ENCODE measurements at places on chromosomes 16 and 17. TPM values are rescaled to one million over a fixed set of nuclear protein-coding genes. Genes with fewer than 3 reads are reported as not detected.

DNA sequence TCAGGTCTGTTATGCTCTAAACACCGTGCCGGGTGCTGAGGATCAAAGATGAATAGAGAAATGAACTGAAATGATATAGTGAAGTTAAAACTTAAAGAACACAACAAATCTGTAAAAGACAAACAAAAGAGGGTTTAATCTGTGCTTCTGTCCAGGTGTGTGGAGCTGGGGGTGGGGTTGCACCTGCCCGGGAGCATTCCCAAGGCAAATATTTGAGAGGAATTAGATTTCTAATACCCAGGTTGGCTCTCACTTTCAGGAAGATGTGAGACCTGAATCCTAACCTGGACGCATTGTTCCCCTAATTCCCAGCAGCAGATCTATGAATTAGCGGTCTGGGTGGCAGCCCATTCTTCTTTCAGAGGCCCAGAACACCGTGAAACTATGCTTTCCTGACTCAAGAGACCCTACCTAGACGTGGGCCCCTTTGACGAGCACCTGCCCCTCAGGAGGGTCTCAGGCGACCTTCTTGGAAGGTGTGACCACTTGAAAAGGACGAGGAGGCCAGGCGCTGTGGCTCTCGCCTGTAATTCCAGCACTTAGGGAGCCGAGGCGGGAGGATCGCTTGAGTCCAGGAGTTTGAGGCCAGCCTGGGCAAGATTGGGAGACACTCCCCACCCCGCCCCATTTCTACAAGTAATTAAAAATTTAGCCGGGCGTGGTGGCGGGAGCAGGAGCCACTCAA lies 677 bp upstream of the RANGRF start:
- H3K27ac ChIP-seq: no peak overlapping the region
- peak overlapping the region; percentile 59 for H3K4me3 ChIP-seq
- peaks cover 7% of the 10 kb centered on the region for H3K4me1 ChIP-seq
- no peaks in the 10 kb centered on the region for H3K27me3 ChIP-seq
- no peaks in the 10 kb centered on the region for H3K36me3 ChIP-seq

ARHGDIG gene
- not detected for total RNA-seq

GRCh38 chr17:82217530-82218204 lies 5.0 kb upstream of the CCDC57 start:
- no peaks in the 10 kb centered on the region for H3K4me1 ChIP-seq
- peaks cover 37% of the 10 kb centered on the region for H3K27me3 ChIP-seq
- H3K27ac ChIP-seq: no peak overlapping the region
- H3K36me3 ChIP-seq: no peaks in the 10 kb centered on the region
- no peak for DNase-seq
- no peak overlapping the region for H3K4me3 ChIP-seq

MYH3 gene
- 0.36 TPM for total RNA-seq

ABCA8 gene
- not detected for total RNA-seq

DNA sequence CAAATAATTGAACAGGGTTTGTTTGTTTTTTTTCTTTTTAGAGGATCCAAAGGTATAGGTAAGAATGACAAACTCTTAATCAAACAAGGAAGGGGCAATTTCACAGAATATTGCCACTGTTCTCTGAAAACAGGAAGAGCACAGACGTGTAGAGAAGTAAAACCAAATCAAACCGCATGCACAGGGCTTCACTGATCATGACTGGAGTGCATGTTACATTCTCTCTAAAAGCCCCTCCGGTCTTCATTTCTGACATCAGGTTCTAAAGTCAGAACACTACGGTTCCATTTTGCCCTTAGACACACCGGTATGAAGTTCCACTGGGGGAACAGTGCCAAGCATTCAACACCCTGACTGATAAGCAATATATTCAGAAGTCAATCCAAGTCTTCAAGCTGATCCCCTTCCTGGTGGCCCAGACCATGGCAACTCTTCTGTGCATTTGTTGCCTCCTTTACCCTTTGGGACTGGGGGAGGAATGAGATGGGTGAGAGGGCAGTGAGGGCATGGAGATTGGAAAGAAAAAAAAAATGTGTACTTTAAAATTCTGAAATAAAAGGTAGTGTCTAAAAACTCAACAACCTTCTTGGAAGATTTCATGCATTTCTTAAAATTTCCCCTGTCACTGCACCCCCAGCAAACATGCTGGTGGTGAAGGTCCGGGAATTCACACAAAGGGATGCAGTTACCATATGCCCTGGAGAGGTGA lies 1.4 kb downstream of the MMD start:
- peaks cover 13% of the 10 kb centered on the region for H3K4me1 ChIP-seq
- H3K36me3 ChIP-seq: peaks cover 4% of the 10 kb centered on the region
- H3K27me3 ChIP-seq: no peaks in the 10 kb centered on the region
- H3K27ac ChIP-seq: no peak overlapping the region
- no peak for DNase-seq
- H3K4me3 ChIP-seq: peak overlapping the region; percentile 80

DNA sequence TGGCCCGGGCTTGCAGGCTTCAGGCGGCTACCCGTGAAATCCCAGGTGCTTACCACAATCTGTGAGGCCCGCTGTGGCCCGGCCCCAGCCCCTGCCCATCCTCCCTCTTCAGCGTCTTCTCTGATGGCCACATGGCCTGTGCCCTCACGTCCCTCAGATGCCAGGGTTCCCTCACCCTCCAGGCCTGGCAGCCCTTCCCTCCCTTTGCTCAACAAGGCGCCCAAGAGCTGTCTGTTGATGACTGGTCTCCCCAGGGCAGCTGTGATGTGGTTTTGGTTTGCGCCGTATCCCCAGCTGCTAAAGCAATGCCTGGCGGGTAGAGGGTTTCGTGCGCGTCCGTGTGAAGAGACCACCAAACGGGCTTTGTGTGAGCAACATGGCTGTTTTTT lies 35.1 kb downstream of the PMM2 start:
- peak overlapping the region; percentile 93 for H3K27ac ChIP-seq
- DNase-seq: no peak
- no peak overlapping the region for H3K4me3 ChIP-seq
- H3K27me3 ChIP-seq: no peaks in the 10 kb centered on the region
- no peaks in the 10 kb centered on the region for H3K36me3 ChIP-seq
- peaks cover 26% of the 10 kb centered on the region for H3K4me1 ChIP-seq

AANAT gene
- total RNA-seq: not detected

- no peaks in the 10 kb centered on the region for H3K27me3 ChIP-seq
- no peak within 1 kb of the TSS for H3K4me3 ChIP-seq
- DNase-seq: peak; percentile 45
- H3K36me3 ChIP-seq: no peaks in the 10 kb centered on the region
- peaks cover 5% of the 10 kb centered on the region for H3K4me1 ChIP-seq
- no peak within 1 kb of the TSS for H3K27ac ChIP-seq
These were observed at the start of gene TRPV2 for GRCh38 chr17:16415031-16415924. TRPV2 (plus strand) TSS chr17:16415571; CDS start chr17:16417669, 2,098 bp downstream.

SLC4A1 gene
- total RNA-seq: not detected

GRCh38 chr16:50967827-50968612 lies 183.1 kb downstream of the SALL1 start:
- no peak overlapping the region for H3K4me3 ChIP-seq
- no peaks in the 10 kb centered on the region for H3K27me3 ChIP-seq
- no peaks in the 10 kb centered on the region for H3K36me3 ChIP-seq
- no peak for DNase-seq
- H3K27ac ChIP-seq: no peak overlapping the region
- H3K4me1 ChIP-seq: no peaks in the 10 kb centered on the region

- H3K27me3 ChIP-seq: peaks cover 3% of the 10 kb centered on the region
- no peaks in the 10 kb centered on the region for H3K36me3 ChIP-seq
- no peaks in the 10 kb centered on the region for H3K4me1 ChIP-seq
- no peak overlapping the region for H3K27ac ChIP-seq
These were observed 94.1 kb downstream of the TMEM132E start for GRCh38 chr17:34673516-34673915.

DNA sequence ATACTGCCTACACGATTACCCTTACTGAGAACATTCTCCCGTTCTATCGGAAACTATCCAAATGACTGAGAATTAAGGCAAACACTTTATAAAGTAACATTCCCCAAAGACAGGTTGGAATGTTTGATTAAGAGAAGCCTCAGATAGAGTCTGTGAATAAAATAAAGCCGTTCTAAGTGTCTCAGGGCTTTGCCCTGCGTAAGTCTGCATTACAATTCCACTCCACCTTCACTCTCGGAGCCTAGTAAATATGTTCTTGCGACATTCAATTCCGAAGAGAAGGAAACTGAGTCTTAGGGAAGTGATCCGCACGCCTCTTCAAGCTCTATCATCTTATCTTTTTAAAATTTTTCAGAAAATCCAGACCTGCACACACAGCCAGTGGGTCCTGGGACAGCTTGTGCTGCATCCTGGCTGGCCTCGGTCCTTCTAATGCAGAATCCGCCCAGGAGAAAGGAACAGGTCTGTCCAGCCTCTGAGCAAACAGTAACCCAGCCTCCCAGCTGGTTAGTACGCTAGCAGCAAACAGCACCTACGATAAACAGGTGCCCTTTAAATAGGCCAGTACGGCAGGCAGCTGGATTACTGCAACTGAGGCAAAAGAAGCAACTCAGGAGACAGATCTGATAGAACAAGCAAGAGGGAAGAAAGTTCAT lies 254.1 kb upstream of the IRX3 start:
- H3K4me1 ChIP-seq: peaks cover under 1% of the 10 kb centered on the region
- no peaks in the 10 kb centered on the region for H3K27me3 ChIP-seq
- H3K4me3 ChIP-seq: no peak overlapping the region
- H3K27ac ChIP-seq: no peak overlapping the region
- no peaks in the 10 kb centered on the region for H3K36me3 ChIP-seq
- DNase-seq: no peak

GRCh38 chr16:25177831-25178688 lies 38.7 kb upstream of the AQP8 start:
- no peaks in the 10 kb centered on the region for H3K4me1 ChIP-seq
- DNase-seq: no peak
- no peak overlapping the region for H3K27ac ChIP-seq
- no peak overlapping the region for H3K4me3 ChIP-seq
- H3K36me3 ChIP-seq: peaks cover 4% of the 10 kb centered on the region

ZNF213 gene
- 1.3 TPM for total RNA-seq

SYNGR3 gene
- 4.4 TPM for total RNA-seq

- no peak overlapping the region for H3K27ac ChIP-seq
- DNase-seq: peak; percentile 78
- H3K4me3 ChIP-seq: no peak overlapping the region
- H3K36me3 ChIP-seq: no peaks in the 10 kb centered on the region
- peaks cover 43% of the 10 kb centered on the region for H3K27me3 ChIP-seq
- H3K4me1 ChIP-seq: peaks cover 13% of the 10 kb centered on the region
These were observed 6.8 kb downstream of the KIFC3 start for GRCh38 chr16:57795431-57795878.

GRCh38 chr16:86427433-86427851 lies 82.9 kb upstream of the FOXF1 start:
- no peak overlapping the region for H3K27ac ChIP-seq
- H3K36me3 ChIP-seq: no peaks in the 10 kb centered on the region
- H3K4me3 ChIP-seq: no peak overlapping the region
- H3K27me3 ChIP-seq: no peaks in the 10 kb centered on the region

- H3K4me3 ChIP-seq: no peak overlapping the region
- H3K27ac ChIP-seq: no peak overlapping the region
- H3K4me1 ChIP-seq: peaks cover 6% of the 10 kb centered on the region
- peaks cover 5% of the 10 kb centered on the region for H3K36me3 ChIP-seq
- H3K27me3 ChIP-seq: no peaks in the 10 kb centered on the region
- DNase-seq: no peak
These were observed 58.5 kb downstream of the KNOP1 start for GRCh38 chr16:19659554-19659953.

DNA sequence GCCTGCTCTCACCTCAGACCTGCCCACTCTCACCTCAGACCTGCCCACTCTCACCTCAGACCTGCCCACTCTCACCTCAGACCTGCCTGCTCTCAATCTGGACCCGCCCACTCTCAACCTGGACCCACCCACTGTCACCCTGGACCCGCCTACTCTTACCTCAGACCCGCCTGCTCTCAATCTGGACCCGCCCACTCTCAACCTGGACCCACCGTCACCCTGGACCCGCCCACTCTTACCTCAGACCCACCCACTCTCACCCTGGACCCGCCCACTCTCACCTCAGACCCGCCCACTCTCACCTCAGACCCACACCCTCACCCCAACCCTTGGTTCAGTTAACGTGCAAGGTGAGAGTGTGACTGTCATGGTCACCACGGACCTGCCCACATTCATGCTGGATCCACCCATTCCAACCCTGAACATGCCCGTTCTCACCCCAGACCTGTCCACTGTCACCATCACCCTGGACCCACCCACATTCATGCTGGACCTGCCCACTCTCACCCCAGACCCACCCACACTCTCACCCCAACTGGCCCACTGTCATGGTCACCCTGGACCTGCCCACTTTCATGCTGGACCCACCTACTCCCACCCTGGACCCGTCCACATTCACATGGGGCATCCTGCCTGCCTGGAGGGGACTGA lies 31.2 kb upstream of the ENPP7 start:
- no peaks in the 10 kb centered on the region for H3K27me3 ChIP-seq
- no peaks in the 10 kb centered on the region for H3K36me3 ChIP-seq
- no peak overlapping the region for H3K4me3 ChIP-seq

PIRT gene
- not detected for total RNA-seq

GRCh38 chr17:73584987-73585386 lies 59.3 kb downstream of the SDK2 start:
- H3K4me3 ChIP-seq: no peak overlapping the region
- no peaks in the 10 kb centered on the region for H3K27me3 ChIP-seq
- H3K36me3 ChIP-seq: no peaks in the 10 kb centered on the region
- peaks cover 20% of the 10 kb centered on the region for H3K4me1 ChIP-seq
- no peak for DNase-seq
- no peak overlapping the region for H3K27ac ChIP-seq

CFAP97D1 gene
- not detected for total RNA-seq

GRCh38 chr16:88045820-88046303 lies 94.6 kb downstream of the BANP start:
- no peaks in the 10 kb centered on the region for H3K4me1 ChIP-seq
- no peak overlapping the region for H3K4me3 ChIP-seq
- H3K36me3 ChIP-seq: no peaks in the 10 kb centered on the region
- no peak for DNase-seq
- no peaks in the 10 kb centered on the region for H3K27me3 ChIP-seq
- no peak overlapping the region for H3K27ac ChIP-seq

MAP3K3 gene
- total RNA-seq: 21.6 TPM

DNA sequence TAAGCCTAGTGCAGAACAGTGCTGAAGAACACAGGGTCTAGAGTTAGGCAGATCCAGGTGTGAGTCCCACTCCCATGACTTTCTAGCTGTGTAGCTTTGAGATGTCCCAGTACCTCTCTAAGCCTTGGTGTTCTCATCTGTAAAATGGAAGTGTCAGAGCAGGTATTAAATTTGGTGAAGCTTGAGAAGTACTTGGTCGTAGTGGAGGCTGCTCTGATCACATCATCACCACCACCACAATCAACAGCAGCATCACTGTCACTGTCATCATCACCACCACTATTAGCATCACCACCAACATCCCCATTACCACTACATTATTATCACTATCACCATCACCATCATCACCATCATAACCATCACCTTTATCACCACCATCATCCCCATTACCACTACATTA lies 132.1 kb downstream of the CMIP start:
- no peaks in the 10 kb centered on the region for H3K36me3 ChIP-seq
- no peak for DNase-seq
- H3K27ac ChIP-seq: no peak overlapping the region
- H3K4me1 ChIP-seq: no peaks in the 10 kb centered on the region
- H3K27me3 ChIP-seq: no peaks in the 10 kb centered on the region
- H3K4me3 ChIP-seq: no peak overlapping the region

ANKRD40CL gene
- total RNA-seq: not detected

All from neural progenitor cell (in vitro differentiated cells).